ENCODE measurements at places on chromosomes 12 and 14. TPM values are rescaled to one million over a fixed set of nuclear protein-coding genes. Genes with fewer than 3 reads are reported as not detected.

GRCh38 chr14:76921088-76921399, 94.8 kb downstream of the LRRC74A start:
- H3K27ac ChIP-seq = no peak overlapping the region
- peaks cover 22% of the 10 kb centered on the region for H3K4me1 ChIP-seq
- H3K27me3 ChIP-seq = no peaks in the 10 kb centered on the region

DNA sequence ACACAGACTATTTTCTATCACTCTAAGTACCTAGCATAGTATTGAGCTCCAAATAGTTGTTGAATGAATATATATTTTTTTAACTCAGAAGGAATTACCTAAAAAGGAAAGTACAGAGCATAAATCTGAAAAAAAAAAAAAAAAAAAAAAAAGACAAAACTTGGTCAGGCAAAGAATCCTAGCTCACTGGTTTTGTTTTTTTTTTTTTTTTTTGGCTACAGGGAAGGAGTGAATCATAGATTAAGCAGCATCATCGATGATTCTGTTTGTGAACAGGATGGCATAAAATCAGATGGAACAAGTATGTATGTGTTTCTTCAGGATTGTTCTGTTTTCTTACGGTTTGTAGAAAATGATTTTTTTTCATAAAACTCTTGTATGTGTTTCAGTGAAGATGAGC, 66.1 kb upstream of the BCAT1 start:
- H3K27me3 ChIP-seq = no peaks in the 10 kb centered on the region
- H3K4me3 ChIP-seq = no peak overlapping the region
- no peak for DNase-seq
- no peaks in the 10 kb centered on the region for H3K4me1 ChIP-seq

The DAO gene
- not detected for total RNA-seq

DNA sequence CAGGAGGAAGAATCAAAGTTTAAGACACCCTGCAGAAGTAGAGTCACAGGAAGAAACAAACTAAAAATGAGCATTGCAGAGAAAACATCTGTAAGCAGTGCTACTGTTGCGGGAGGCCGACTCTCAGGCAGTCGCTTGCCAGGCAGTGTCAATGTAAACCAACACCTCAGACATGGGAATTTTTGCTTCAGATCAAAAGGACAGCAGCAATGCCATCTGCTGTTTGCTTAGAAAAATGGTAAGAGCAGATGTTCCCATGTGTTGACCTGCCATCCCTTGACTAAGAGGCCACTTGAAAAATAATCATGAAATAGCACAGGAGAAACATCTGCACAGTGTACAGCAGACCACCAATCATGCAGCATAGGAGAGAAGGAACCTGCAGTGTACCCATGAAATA, 196.6 kb downstream of the SLC25A21 start:
- H3K36me3 ChIP-seq = no peaks in the 10 kb centered on the region
- no peak for DNase-seq
- no peaks in the 10 kb centered on the region for H3K4me1 ChIP-seq
- H3K27ac ChIP-seq = no peak overlapping the region
- H3K4me3 ChIP-seq = no peak overlapping the region

DNA sequence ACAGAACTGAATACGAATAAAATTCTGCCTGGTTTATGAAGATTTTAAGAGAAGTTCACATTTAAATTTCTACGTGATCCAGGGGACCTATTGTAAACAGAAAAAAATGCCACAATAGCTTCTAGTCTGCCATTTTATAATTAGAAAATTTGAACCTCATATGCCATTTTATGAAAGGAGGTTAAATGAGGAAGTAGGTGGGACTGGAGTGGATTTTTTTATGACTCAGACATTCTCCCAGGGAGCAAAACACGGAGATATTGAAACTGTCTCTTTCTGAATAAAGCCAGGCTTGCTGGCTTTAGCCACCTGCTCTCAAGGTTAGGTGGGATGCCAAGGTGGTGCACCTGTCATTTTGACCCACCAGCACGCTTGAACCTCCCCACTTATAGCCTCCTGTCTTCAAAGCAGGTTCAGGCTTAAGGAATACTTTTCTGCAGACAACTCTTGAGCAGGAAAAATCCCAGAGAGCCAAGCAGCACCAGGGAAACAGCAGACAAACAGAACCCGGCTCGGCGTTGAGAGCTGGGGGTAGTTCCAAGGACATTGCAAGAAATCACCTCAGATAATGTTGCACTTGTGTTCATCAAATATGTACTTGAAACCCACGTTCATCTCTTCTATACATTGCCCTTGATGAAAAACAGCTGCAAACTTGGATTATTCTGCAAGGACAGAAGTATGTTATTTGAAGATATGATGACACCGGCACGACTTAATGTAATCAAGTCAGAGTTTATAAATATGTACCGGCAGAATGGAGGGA, 203.7 kb downstream of the PPM1H start:
- H3K27me3 ChIP-seq = no peaks in the 10 kb centered on the region
- no peak overlapping the region for H3K27ac ChIP-seq
- no peaks in the 10 kb centered on the region for H3K36me3 ChIP-seq
- DNase-seq = no peak
